HEK293T (cell line): ENCODE measurements at places on chromosomes 7 and 10.
A peak's percentile ranks its signal among the peaks of the same experiment; 100 is the strongest.

DNA sequence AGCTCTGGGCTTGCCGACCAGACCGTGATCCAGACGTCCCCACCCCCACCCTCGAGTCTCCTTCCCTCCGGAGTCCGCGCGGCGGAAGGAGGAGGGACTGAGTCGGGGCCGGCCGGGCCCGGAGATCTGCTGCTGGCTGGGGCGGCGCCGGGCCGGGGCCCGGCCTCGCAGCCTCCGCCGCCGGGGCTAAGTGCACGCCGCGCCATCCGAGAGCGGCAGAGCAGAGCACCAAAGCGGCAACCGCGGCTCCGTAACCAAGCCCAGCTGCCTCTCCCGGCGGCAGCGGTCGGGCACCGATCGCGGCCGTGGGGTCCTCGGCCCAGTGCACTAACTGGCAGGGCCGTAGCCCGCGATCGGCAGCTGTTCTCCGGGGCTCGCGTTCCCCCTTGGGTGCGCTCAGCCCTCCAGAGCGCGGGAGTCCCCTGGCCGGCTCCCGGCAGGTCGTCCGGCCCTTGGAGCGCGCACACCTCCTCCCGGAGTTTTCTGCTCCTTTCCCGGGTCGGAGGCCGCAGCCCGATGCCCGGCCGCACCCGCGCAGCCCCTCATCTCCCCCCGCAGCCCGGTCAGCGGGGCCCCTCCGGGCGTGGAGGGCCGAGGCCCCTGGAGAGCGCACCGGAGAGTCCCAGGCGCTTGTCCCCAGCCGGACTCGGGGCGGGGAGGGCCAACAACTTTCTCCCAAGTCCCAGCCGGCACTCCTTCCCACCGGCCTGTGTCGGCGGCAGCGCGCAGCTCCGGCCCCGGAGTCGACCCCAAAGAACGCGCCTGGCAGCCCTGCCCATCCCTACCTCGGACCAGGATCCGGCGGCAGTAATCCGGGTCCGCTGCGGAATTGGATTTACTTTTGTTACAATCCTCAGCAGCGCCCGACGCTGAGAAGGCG is 799 bp downstream of the VAX1 start:
- peak; percentile 84 for DNase-seq

GRCh38 chr7:132650498-132650897 is 74.2 kb upstream of the PLXNA4 start:
- DNase-seq: no peak

- no peak for DNase-seq
These were observed 529.8 kb upstream of the C7orf33 start for GRCh38 chr7:148060724-148061123.

GRCh38 chr7:117739085-117739484 is 134.2 kb downstream of the CTTNBP2 start:
- DNase-seq: no peak

DNA sequence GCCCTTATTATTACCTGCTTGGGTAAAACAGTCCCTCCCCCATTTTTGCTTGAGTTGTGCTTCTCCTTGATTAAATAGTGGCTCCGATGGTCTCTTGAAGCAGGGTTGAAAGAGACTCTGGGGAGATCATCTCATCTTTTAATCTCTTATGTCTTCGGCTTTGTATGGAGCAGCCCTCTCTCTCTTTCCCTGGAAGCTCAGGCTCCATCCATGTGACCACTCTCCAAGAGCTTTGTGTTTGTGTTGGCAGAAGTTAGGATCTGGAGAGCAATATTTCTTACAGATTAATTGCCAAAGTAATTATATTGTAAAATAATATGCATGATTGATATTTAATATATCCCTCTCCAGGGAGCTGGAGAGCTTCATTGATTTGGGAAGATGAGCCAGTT is 76.9 kb downstream of the LRRC4 start:
- DNase-seq: no peak

DNA sequence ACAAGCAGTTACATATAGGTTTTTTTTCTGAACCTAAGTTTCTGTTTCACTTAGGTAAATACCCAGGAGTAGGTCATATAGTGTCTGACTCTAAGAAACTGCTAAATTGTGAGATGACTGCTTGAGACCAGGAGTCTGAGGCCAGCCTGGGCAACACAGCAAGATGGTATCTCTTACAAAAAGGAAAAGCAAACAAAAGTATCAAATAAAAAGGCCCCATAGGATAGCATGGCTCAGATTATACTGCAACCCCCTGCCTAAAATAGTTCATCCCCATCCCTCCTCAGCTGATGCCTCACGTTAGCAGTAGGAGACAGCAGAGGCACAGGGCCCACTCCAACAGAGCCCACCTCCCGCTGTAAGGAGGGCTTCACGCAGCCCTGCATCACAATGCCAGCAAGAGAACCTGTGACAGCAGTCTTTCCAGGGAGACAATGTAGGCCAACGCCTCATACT is 90.3 kb downstream of the SRPK2 start:
- DNase-seq: no peak

DNA sequence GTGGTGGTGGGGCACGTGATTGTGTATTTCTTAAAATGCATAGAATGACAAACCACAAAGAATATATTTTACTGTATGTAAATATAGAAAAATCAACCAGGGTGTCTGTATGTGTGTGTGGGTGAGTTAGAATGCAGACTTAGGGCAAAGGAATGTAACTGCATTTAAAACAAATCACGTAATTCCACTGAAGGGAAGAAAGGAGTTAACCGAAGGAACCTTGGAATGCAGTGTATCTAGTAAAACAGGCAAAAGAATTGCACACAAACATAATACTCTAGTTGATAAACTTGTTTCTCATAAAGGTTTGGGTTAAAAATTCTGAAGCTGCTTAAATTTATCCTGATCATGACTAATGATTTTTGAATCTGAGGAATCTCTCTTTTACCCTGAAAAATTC is 134.9 kb downstream of the ADRA2A start:
- DNase-seq: no peak

GRCh38 chr10:64091897-64092296 is 570.7 kb downstream of the REEP3 start:
- peak; percentile 12 for DNase-seq

DNA sequence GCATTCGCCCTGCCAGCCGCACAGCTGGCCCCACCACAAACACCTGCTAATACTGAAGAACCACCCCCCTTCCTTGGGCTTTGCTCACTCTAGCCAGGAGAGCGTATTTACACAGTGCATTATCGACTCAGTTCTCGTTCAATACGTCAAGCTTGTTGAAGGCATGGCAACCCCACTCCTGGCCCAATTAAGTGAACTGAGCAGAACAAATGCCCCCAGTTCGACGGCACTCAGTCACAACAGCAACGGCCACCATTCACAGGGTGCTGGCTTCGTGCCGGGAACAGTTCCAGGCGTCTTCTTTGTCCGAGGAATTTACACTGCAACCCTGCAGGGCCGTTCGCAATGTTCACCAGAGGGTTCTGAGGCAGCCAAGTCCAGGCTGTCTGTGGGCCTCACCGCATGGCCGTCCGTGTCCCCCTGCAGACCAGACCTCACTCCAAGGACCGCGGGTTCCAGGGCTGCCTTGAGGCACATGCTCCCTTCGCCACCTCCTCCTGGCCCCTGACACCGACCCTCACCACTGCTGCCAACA is 175.3 kb downstream of the DIP2C start:
- no peak for DNase-seq

GRCh38 chr7:6545398-6546126 is 5.7 kb downstream of the GRID2IP start:
- no peak for DNase-seq

DNA sequence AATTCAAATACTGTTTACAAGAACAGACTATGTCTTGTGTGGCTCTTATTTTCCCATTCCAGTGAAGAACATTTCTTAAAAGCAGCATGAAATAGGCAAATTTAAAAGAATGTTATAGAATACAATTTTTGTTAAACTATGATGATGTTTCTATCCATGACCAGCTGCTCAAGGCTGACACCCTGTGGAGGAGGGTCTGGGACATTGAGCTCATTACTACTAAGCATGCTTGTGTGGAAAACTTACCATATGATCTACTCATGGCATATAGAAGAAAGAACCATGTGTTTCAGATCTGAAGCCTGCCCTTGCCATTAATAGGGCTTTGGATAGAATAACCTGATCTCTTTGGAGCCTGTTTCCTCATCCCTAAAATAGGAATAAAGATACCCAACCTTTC is 125.0 kb downstream of the FOXP2 start:
- DNase-seq: peak; percentile 10
